ENCODE measurements at places on chromosomes 11 and 22.

DNA sequence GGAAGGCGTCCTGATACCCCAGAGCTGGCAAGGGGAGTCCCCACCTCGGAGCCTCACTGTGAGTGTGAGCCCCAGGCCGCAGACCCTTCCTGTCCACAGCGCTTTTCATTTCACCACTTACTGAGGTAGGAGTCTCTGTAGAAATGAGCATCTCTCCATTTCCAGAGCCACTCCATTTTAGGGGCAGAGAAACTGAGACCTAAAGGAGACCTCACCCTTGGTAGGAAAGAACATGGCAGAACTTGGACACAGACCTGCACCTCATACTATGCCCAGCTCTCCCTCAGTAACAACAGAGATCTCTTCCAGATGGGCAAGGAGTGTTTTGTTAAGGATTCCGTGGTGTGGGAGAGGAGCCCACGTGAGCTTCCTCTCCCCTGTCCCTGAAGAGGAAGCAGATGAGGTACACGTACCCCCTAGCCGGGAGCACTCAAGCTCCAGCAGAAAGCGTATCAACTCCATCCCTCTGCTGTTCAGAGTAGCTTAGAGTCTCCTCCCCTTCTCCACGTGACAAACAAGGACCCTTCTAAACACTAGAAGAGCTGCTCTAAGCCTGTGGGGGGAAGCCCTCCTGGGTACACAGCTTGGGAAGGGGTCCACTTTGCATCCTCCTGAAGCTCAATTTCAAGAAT is 532 bp upstream of the VSIG2 start:
- peak; percentile 19 for DNase-seq

DNA sequence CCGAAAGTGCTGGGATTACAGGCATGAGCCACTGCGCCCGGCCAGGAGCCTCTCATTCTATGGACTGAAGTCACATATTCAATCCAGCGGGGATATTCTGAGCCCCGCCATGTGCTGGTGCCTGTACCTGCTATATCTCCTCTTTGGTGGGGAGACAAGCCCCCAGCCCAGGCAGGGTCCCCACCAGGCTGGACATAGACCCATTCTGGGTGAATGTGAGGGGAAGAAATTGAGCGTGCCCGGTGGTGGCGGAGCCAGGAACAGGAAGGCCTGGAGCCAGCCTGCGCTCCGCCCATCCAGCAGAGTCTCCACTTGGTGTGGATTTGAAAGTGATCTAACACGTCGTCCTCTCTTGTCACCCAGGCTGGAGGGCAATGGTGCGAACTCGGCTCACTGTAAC is 38.0 kb upstream of the CSNK1E start:
- no peak for DNase-seq

GRCh38 chr11:7548659-7549274 is 35.0 kb downstream of the PPFIBP2 start:
- peak; percentile 60 for DNase-seq

GRCh38 chr11:59794417-59794816 is 16.2 kb downstream of the MRPL16 start:
- DNase-seq = no peak

GRCh38 chr11:27874998-27875830 is 175.0 kb upstream of the BDNF start:
- no peak for DNase-seq

GRCh38 chr11:11782532-11783110 is 59.2 kb upstream of the USP47 start:
- DNase-seq = no peak

- DNase-seq = no peak
Measured at GRCh38 chr11:9020916-9021315, 17.1 kb upstream of the NRIP3 start.

GRCh38 chr11:14892577-14892976 is 546 bp upstream of the CYP2R1 start:
- no peak for DNase-seq

DNA sequence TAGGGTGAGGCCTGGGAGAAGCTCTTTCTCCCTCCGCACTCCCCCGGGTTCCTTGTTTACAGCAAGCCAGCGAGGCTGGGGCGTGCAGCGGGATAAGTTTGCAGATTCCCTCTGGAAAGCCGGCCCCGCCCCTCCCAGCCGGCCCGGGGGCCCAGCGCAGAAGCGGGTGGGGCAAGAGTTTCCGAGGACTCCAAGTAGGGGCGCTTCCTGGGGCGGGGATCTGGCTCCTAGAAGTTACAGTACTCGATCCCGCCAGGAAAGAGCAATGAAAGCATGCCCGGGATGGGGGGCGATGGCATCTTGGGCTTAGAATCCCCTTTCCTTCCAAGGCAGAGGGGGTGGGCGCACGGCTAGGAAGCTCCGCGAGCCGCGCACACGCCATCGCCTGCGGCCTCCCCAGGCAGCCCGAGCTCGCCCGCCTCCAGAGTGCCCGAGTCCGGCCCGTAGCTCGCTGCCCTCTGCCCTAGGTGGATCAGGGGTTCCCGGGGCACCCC is 385 bp downstream of the TST start:
- peak; percentile 34 for DNase-seq

DNA sequence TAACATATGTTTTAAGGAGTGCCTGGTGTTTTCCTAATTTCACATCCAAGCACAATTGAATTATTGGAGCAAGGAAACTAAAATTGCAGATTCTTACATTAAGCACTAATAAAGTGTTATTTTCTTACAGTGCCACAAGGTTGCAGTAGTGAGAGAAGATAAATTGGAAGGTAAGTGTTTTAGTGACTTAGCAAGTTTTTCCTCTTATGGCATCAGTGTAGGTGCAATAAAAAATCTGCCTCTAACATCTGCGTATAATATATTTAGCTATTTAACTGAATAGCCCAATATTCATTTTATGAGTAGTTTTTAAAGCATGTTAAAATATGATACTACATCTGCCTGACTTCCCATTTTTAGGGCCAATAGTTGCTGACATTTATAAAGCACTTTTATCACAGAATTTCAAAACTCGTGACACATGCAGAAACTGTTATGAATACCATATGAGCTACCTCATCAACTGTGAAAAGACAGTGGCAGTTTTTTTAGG is 19.0 kb downstream of the POLD3 start:
- DNase-seq = peak; percentile 38

- DNase-seq = no peak
Measured at GRCh38 chr11:104925850-104926249, 27.6 kb upstream of the CASP12 start.

DNA sequence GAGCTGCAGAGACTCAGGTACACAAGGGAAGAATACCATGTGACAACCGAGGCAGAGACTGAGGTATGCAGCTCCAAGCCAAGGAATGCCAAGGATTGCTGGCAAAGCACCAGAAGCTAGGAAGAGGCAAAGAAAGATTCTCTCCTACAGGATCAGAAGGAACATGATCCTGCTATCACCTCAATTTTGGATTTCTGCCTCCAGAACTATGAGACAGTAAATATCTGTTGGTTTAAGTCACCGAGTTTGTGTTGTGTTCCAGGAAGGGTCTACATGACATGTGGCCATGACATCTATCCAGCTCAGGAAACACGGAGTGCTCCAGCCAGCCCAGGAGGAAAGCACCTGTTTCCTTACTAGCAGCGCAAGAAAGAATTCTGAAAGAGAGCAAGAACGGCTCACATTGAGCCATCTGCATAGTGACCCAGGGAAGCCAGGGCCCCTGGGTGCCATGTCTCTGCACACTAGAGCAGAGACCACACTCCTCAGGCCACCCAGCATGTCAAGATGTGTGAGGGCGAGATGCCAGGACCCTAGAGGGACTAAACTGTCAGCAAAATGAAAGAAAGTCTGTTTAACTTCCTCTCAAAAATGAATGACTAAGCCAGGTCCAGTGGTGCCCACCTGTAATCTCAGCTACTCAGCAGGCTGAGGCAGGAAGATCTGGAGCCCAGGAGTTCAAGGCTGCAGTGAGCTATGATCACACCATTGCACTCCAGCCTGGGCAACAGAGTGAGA is 35.6 kb upstream of the GALNT18 start:
- no peak for DNase-seq

GRCh38 chr11:9714272-9714940 is 50.5 kb downstream of the SWAP70 start:
- DNase-seq = no peak

DNA sequence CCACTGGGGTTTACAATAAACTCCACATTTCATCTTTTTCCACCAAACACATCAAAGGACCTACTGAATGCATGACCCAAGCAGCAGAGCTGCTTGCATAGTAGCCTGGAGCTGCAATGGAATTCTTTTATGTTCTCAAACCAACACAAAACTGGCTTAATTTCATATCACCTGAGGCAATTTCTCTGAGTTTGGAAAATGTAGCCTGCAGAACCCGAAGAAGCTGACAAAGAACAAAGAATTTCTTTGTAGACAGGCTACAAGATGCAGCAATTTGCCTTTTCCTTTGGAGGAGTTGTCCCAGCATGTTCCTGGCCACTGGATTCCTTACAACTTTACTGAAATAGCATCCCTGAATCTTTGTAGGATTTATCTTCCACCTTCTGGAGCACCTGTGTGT is 5.5 kb upstream of the TECTA start:
- no peak for DNase-seq

DNA sequence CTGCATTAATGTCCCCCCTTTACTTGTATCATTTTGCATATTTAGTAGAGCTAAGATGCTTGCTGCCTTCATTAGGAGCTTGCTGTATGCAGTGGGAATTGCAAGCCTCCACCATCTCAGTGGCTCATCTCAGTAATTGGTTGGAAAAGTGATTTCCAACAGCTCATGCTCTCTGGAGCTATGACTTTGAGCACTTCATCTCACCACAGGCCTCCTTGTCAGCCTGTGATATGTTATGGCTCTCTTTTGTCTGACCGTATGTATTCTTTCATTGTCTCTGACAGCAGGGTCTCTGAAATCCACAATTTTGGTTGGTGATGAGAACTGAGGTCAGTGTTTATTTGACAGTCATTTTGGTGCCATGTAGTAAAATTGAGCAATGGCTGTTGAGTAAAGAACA is 345.1 kb downstream of the FAT3 start:
- DNase-seq = no peak

GRCh38 chr11:85619499-85619898 is 7.6 kb downstream of the DLG2 start:
- DNase-seq = no peak

GRCh38 chr11:48163360-48164100 is 53.1 kb upstream of the OR4B1 start:
- no peak for DNase-seq
